Progenitor cell of endocrine pancreas (in vitro differentiated cells): ENCODE measurements at places on chromosomes 12 and 14.

DNA sequence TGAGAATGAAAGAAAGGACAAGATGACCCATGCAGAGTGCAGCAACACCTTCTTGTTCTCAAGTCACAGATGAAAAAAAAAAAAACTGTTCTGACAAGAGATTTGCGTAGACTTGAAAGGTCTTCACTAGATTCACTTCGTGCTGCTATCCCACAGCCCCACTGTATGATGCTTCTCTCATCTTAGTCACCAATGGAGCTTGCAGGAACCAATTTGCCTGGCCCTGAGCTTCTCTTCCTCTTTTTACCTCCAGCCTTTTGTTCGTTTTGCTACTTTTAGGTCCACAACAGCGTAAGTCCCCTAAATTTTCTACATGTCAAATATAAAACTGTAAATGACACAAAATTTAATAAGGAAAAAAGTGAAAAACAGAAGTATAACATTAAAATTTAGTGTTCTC lies 107.9 kb upstream of the NAP1L1 start:
- DNase-seq: no peak

DNA sequence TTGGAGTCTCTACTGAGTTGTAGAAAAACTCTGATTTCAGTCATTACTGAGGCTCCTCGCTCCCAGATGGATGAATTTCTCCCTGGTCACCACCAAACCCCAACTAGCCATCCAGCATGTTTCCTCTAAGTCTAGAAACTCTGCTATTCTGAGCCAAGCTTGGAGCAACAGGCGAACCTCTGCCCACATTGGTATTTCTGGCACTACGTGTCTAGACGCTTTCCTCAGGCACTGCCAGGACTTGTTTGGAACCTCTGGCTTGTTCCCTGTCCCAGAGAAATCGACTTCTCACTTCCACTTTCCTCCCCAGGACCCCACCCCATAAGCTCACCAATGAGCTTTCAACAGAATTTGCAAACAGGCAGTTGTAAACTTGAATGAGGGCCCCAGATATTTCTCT lies 27.6 kb downstream of the WSCD2 start:
- DNase-seq: no peak

GRCh38 chr14:104445086-104445485 lies 134.5 kb upstream of the C14orf180 start:
- DNase-seq: no peak

DNA sequence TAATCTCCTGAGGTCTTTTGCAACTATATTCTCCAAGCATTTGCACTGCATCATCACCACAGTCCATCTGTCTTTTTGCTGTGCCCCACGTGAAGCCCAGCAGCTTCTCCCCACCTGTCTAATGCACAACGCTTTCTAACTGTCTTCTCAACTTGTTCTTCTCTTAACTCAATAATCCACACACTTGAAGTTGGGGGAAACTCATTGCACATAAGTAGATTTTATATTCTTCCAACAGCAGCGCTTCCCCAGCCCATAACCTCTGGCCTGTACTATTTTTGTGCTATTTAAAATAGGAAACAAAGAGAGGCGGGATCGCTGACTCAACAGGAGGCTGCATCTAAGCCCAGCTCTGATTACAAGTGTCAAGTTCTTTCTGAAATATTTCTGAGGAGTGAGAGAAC lies 226.7 kb downstream of the GXYLT1 start:
- no peak for DNase-seq

DNA sequence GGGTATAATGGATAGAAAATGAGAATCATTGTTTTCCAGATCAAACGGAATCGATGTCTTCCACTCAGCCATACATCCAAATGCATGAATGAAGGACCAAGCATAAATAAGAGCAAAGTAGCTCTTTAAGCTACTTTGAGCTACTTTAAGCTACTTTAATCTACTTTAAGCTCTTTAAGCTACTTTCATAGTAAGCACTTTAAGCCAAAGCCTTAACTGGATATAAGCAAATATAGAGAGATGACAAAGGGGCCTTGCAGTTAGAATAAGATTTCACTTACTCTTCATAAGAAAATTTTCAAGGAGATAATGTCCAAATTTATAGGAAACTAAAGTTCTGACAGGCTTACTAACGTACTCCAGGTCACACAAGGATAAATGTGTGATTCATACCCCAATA lies 355.6 kb upstream of the KITLG start:
- no peak for DNase-seq

DNA sequence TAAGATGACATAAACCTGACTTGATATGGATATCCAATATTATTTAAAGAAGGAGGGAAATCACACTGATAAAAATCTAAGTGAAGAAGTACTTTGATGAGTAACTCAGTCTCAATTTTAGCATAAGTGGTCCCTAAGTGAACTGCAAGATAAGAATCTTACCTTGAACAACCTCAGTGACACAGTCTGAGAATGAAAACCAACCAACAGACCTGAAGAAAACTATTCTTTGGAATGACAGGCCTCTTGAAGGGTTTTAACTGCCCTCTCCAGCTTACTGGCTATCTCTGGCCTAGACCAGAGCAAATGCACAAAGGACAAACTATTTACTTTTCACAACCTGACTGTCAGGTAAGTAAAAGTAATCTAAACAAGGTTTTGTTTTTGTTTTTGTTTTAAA lies 44.7 kb downstream of the CPM start:
- DNase-seq: no peak

DNA sequence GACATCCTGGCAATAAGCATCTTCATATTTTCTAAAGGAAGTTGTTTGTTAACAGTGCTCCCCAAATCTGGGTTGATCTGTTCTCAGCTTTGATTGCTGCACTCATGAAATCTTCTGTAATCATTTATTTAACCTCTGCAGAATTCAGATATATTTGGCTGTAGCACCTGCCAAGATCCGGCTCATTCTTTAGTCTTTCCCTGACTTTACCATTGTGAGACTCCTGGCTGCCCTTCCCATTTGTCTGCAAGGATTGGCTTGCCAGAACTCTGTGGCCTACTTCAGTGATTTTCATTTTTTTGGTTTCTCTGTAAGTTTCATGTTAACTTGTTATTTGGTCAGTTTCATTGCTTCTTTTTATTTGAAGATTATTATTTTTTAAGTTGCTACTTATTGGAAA lies 191.2 kb upstream of the PLXNC1 start:
- DNase-seq: no peak

GRCh38 chr12:99381992-99382391 lies 265.6 kb upstream of the GARIN6 start:
- DNase-seq: no peak

DNA sequence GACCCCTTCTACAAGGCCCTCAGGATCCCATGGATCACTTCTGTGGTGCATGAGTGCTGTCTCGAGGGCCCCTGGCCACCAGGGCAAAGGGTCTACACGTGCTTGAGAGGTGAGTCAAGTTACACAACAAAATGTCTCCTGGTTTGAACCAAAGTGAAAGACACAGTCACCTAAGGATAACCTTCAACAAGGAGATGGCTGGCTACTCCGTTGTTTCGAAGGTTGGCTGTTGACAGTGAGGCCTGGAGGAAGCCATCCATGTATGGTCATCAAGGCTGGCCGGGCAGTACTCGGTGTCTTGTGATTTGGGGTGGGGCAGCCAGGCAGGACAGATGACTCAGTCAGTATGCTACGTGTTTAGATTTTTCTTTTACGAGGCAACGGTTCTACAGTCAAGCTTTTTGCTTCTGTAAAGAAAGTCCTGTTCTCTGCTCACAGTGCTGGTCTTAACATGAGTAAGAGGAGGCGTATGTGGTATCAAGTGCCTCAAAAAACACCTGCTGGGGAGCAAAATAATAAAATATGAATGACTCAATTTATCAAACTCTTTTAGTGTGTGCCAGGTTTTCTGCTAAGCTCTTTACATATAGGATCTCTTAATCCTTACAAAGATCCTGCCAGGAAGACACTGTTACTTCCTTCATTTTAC lies 18.0 kb upstream of the NT5DC3 start:
- no peak for DNase-seq

DNA sequence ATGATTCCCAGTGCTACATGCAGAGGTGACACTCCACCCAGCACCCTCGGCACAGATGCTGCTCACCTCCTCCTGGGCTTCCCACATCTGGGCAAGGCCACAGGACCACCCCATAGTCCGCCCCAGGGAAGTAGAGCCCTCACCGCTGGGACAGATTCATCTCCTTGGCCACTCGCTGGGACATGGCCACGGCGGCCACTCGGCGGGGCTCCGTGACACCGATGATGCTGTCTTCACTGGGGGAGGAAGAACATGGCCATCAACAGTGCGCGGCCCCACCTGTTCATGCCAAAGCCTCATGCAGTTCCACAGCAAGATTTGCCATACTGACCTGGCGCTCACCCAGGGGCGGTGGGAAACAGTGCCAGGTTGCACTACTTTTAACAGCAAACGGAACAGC lies 13.7 kb downstream of the DHX37 start:
- DNase-seq: no peak

DNA sequence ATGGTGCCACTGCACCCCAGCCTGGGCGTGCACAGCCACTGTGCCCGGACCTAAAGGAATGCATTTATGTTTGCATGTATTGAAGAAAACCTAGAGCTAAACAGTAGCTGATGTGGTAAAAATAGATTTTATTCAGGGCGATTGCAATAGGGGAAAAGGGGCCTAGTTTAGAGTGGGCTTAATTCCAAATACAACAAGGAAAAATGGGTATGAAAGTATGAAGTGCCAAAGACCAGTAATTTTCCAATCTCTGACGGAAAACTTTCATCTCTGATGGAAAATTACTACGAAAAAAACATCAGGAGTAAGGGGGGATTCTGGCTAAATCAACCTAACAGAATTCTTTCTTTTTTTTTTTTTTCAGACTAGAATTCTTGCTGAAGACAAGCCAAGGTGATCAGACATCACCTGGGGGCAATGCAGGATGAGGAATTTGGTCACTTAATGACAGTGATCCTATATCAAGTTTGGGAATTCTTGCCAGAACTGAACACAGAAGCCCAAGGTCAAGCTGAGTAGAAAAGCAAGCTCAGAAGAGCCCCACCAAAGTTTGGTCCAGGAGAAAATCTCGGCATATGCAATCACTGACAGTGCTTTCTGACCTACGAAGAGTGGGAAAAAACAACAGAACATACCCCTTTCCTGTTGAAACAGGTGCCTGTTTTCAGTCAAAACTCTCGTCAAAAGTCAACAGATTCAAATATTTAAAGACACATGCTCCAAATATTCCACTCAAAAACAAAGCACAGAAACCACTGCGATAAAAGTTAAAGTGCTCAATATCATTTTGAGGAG lies 13.7 kb upstream of the APOBEC1 start:
- DNase-seq: no peak

DNA sequence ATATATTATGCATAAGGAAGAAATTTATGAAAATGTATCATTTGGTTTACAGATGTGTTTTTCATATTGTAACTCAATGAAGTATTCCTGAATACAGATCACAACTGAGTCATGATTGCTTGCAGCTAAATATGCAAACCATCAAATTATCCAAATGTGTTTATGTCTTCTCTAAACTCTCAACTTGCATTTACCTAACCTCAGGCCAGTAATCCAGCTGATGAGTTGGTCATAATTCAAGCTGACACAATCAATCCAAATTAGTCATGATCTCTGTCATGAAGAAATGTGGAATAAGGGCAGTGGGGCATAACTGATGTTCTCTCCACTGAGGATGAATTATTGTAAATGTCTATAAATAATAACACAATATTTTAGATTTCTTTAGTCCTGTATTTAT lies 104.8 kb upstream of the CNTN1 start:
- no peak for DNase-seq

DNA sequence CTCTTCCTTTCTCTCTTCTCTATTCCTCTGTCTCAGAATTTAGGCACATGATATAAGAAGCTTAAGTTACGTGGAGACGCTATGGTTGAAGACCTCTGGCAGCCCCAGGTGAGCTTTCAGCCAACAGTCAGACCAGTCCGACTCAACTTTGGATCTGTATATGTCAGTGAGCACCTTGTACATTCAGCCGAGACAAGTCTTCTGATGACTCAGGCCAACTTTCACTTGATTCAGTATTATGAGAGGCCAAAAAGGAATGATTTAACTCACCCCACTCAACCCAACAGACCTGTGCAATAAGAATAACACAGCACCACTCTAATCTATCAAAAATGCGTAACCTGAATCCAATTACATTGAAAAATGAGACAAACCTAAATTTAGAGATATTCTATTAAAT lies 47.5 kb upstream of the FOXG1 start:
- no peak for DNase-seq

DNA sequence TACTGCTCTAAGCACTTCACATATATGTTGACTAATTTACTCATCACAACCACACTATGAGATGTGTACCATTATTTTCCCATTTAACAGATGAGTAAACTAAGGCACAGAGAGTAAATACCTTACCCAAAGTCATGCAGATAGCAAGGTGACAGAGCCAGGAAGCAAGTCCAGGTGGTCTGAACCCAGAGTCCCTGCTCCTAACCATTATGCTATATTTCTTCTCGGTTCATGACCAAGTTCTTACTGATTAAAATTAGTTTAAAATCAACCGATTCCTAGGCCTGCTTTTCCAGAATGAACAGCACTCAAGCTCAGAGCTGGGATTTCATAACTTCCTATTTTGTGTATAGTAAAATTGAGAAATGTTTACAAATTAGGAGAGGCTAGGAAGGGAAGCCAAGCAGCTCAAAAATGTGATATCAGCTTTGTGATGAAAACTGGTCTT lies 85.5 kb upstream of the EGLN3 start:
- DNase-seq: no peak

DNA sequence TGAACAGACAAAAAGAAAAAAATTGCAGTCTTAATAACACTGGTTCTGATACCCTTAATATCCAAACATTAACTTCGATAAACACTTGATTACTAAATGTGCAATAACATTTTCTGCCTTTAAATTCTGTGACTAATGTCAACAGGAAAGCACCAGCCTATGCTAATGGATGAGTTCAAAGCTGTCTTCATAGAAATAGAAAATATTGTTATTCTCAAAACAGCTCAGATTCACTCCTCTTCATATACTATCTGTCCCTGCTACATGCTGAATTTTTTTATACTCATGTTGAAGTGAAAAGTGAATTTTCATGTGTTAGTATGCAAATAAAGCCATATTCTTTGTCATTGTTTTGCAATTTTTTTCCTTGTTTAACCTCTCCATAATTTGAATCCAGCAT lies 13.9 kb downstream of the TAS2R43 start:
- DNase-seq: no peak

DNA sequence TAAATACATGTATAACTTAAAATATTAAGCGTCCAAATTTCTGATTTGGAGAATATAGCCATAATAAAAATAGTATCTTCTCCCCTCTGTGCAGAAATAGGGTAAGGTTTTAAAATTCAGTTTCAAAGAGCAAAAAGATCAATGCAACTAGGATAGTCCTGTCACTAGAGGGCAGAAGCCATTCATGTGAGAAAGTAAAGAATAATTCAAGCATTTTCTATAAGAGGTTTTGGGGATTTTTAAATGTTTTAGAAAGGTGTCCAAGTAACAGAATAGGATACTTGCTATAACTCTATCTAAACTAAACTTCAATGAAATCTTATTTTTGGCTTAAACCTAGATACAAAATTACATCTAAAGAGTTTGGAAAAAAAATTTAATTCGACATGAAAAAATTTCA lies 50.3 kb downstream of the ADAMTS20 start:
- DNase-seq: no peak

GRCh38 chr12:105292705-105293104 lies 37.8 kb upstream of the C12orf75 start:
- DNase-seq: no peak
